Kidney (tissue), 22 donors: ENCODE measurements at places on chromosomes 1 and 21. TPM values are rescaled to one million over a fixed set of nuclear protein-coding genes. Genes with fewer than 3 reads are reported as not detected.

The CLCA1 gene
- total RNA-seq: not detected

The HES2 gene
- 1.3 TPM for total RNA-seq

The SPRR2A gene
- total RNA-seq: 0.60 TPM

The ZNF669 gene
- 7.8 TPM for total RNA-seq

The C1orf226 gene
- 15.2 TPM for total RNA-seq

The PLPPR4 gene
- 0.09 TPM for total RNA-seq

The ZNF644 gene
- total RNA-seq: 60.4 TPM

The MFAP2 gene
- 7.2 TPM for total RNA-seq

The IGSF21 gene
- 6.6 TPM for total RNA-seq

The FMO5 gene
- total RNA-seq: 9.5 TPM

The KRTAP10-7 gene
- total RNA-seq: not detected

The PLEKHN1 gene
- total RNA-seq: 14.3 TPM

The RIPPLY3 gene
- 0.31 TPM for total RNA-seq

The NBPF6 gene
- total RNA-seq: not detected
